Activated CD4-positive, alpha-beta T cell treated with anti-CD3 and anti-CD28 coated beads for 36 hours (primary cell): ENCODE measurements at places on chromosomes 1 and 21. TPM values are rescaled to one million over a fixed set of nuclear protein-coding genes. Genes with fewer than 3 reads are reported as not detected.

DNA sequence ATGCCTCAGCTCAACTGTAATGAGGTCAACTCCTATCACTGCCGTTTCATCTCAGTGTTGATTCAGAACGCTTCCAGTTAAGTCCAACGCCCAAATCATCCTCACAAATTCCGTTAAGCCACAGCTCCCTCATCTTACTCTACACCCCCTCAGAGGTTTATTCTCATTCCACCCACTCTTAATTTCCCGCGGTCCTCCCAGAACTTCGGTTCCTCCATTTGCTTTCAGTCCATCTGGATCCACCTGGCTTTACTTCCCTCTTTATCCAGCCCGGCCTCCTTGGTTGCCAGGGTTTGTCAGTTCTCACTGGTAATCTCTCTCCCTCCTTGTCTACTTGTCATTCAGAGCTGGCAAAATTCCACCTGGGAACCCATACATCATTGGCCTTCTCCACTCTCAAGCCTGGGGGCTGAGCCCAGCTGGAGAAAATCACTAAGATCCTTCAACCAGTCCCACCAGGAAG is 51.3 kb upstream of the RUNX1 start:
- DNase-seq, result no peak

Gene ANXA9
- 0.28 TPM for total RNA-seq

DNA sequence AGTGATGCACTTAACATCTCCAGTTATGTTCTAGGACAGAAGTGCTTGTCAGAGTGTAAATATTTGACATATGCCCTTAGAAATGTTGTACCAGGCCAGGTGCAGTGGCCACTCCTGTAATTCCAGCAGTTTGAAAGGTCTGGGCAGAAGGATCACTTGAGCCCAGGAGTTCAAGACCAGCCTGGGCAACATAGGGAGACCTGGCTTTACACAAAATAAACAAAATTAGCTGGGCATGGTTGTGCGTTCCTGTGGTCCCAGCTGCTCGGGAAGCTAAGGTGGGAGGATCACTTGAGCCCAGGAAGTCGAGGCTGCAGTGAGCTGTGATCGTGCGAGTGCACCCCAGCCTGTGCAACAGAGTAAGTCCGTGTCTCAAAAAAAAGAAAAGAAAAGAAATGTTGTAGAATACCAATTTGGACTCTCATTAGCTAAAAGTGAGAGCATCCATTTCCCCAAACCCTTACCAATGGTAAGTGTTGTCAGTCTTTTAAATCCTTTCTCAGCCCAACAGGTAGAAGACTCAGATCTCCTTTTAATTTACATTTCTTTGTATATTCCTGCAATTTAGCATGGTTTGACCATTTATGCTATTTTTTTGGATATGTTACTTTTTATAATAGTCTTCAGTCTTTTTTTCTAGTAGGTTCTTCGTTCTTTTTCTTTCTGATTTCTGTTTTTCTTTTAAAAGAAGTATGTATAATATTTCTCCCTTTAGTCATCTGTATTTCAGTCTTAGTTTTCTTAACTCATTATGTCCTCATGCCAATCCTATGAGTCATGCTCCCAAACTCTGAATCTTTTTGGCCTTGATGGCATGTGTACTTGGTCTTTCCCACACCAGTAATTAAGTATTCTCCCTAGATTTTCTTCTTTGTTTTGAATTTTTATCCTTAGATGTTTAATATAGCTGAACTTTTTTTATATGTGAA is 74.4 kb downstream of the CAMTA1 start:
- DNase-seq, result no peak

DNA sequence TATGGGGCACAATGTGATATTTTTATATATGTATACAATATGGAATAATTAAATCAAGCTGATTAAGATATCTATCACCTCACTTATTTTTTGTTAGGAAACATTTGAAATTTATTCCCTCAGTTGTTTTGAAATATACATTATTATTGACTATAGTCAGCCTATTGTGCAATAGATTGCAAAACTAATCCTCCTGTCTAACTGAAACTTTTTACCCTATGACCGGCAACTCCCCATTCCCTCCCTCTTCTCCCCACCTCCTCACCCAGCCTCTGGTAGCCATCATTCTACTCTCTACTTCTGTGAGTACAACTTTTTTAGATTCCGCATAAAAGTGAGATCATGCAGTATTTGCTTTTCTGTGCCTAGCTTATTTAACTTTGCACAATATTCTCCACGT is 117.7 kb upstream of the SGIP1 start:
- no peak for DNase-seq

- DNase-seq, result no peak
Observed at GRCh38 chr21:35512346-35512745, 463.2 kb upstream of the RUNX1 start.

Gene CHRNB2
- 0.07 TPM for total RNA-seq

DNA sequence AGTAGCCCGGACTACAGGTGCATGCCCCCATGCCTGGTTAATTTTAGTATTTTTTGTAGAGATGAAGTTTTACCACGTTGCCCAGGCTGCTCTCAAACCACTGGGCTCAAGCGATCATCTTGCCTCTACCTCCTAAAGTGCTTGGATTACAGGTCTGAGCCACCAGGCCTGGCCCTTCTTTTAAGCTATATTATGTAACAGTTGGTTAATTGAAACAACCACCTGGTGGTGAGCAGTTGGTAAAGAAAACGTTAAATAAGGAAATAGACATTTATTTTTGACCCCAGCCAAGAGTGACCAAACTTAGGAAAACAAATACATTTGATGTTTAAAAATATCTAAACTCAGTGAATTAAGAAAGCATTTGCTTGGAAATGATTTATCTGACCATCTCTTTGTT is 12.1 kb upstream of the PDC start:
- DNase-seq, result no peak

DNA sequence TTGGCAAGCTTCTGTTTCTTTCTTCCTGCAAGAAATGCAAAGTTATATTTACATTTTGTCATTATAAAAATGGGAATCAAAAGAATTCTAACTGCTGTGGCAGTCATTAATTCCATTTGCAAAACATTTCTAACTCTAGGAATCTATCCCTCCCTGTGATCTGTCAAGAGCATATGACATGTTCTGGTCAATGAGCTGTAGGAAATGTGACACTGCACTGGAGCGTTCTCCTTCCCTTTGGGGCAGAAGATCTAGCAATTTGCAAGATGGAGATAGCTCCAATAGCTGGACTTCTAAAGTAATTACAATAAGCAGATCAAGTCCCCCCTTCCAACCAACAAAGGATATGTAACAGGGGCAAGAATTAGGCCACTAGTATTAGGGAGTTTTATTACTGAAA is 6.3 kb downstream of the TOMM20 start:
- no peak for DNase-seq

GRCh38 chr1:7539769-7540175 is 231.3 kb upstream of the VAMP3 start:
- peak; percentile 73 for DNase-seq

DNA sequence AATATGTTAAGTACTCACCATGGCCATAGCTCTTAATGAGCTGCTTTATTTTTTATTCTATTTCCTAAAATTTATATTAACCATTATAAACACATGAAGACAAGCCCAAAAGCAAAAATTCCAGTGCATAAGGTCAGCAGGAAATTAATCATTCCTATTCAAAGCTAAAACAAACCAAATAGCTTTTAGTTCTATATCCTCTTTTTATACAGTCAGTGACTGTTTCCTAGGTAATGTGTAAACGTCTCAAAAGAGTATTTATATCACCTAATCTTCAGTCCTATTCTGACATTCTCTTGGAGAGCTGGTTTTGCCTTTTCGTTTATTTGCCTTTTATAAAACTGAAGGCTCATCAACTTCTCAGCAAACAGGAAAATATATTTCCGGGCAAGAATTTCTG is 4.2 kb downstream of the GOLPH3L start:
- DNase-seq, result no peak

- DNase-seq, result no peak
Observed at GRCh38 chr1:201267481-201268229, 15.7 kb upstream of the PKP1 start.

GRCh38 chr21:31161157-31161556 is 122.9 kb upstream of the KRTAP19-8 start:
- DNase-seq, result peak; percentile 53

Gene CAPN9
- total RNA-seq, result not detected

DNA sequence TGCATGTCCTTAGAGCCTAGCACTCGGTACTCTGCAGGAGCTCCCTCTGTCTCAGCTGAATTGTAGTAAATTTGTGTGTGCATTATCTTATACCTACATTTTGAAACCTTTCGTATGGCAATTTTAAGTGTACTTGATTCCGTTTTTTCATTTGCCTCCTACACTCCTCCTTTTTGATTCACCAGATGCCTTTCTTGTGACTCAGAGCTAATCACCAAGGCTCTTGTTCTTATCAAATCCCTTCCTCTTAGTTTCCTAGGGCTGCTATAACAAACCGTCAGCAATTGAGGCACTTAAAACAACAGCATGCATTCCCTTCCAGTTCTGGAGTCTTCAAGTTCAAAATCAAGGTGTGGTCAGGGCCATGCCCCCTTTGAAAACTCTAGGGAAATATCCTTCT is 261.0 kb downstream of the ASTN1 start:
- DNase-seq, result no peak

DNA sequence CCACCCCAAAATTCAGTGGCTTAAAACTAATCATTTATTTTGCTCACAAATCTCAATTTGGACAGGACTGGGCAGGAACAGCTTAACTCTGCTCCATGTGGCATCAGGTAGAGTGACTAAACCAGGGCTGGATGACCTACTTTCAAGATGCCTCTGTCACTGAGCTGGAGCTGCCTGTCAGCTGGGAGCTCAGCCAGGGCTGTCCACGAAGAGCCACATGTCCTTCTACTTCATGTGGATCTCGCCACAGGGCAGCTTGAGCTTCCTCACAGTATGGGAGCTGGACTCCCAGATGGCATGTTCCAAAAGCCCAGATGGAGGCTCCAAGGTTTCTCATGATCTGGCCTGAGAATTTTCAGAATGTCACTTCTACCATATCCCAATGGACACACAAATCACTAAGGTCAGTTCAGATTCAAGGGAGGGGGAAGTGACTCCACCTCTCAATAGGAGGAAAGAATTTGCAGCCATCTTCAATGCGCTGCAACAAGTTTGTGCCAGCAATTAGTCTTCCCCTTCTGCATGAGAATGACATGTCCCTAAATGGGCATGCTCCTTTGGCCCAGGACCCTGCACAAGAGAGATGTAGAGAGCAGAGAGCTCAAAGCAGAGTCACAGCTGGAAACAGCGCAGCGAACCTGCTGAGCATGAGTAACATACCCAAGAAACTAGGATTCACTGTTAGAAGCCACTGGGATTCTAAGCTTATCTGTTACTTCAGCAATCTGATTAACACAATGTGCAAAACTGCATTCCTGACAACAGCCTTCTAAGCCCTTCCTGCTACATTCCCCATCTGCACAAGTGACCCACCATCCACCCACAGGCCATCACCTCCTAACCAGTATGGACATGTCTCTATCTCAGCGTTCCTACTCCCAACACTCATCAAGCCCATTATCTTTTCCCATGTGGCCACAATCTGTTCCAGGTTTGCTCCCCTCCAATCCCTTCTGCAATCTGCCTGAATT is 17.0 kb downstream of the HLCS start:
- DNase-seq, result no peak

GRCh38 chr1:175186433-175187160 is 6.0 kb downstream of the KIAA0040 start:
- DNase-seq, result no peak

Gene PERM1
- not detected for total RNA-seq

DNA sequence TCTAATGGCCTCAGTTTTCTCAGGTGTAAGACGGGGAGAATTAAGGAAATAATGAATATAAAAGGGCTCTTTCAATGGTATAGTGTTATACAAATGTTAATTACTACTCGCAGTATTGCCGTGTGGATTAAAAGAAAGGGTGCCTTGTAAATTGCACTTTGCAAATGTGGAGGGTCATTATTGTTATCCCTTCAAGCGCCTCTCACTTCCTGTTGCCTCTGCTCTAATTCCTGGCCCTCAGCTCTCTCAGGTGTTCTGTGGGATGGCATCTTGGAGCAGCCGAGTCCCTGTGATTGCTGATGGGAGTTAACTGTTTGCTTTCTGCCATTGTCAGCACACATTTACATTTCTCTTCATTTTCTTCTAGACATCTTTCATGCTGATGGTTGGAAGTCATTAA is 7.1 kb upstream of the S100A11 start:
- DNase-seq, result no peak

DNA sequence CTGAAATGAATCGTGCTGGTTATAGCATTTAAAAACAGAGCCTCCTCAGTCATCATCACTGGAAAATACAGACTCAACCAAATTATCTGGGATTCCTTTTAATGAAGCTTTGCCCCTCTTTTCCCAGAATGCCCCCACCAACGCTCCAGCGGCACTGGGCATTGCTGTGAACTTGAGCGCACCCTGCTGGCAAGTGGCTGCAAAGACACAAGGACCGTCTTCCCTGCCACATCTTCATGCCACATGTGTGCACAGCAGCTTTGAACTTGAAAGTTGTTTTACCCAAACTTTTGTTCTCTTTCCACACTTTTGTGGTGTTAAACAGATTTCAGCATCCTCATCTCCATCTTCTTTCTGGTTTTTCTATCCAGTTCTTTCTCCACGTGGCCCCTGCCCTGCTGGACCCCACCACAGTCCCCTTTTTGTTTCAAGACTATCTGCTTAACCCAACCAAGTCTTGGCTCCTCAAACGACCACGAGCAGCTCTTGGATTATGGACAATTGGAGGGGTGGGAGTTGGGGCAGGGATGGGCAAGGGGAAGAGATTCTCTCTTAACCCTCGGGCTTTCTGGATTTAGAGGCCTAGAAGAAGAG is 12.8 kb upstream of the LMX1A start:
- peak; percentile 78 for DNase-seq

DNA sequence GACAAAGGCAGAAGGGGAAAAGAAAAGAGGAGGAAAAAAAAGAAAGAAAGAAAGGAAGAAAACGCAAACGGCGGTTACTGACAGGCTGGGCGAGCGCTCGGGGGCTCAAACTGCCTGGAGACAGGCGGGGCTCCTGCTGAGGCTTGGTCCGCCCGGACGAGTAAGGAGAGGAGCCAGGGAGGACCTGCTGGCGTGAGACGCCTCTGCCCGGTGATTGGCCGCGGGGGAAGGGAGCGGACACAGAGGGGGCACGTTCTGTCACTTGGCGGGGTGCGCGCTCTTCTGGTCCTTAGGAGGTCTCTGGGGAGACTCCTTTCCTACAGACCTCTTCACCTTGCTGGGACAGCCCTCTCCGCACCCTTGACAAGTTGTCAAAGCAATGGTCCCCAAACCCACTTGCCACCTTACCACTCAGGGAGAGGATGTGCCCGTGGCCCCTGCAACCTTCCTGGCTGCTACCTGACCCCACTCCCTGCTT is 791 bp upstream of the PIK3R3 start:
- DNase-seq, result no peak

Gene SLC25A34
- 0.86 TPM for total RNA-seq

Gene KRTAP19-3
- total RNA-seq, result not detected

DNA sequence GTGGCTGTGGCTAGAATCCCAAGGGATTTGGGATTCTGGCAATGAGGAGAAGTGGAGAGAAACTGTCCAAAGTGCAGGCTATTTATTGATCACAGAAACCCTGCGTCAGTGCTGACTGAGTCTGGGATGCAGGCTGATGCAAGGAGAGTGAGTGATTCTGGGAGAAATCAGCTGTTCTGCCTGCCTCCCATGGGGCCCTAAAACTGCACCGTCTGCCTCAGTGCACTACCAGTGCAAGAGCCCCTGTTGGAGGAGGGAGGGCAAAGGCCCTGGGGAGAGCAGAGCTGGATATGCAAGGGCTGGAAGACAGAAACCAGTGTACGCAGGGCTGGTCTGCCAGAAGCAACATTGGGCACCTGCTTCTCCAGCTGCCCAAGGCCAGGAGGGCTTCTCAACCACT is 42.6 kb downstream of the C1orf198 start:
- DNase-seq, result no peak
